ENCODE measurements at places on chromosomes 6 and 20. TPM values are rescaled to one million over a fixed set of nuclear protein-coding genes. Genes with fewer than 3 reads are reported as not detected.

SLC22A16 gene
- total RNA-seq: 1.3 TPM

OR12D3 gene
- total RNA-seq: not detected

GJA1 gene
- 102 TPM for total RNA-seq

CPXM1 gene
- total RNA-seq: 32.1 TPM

C20orf202 gene
- total RNA-seq: not detected

MUC22 gene
- total RNA-seq: 0.21 TPM

LINC00237 gene
- not detected for total RNA-seq

SPDEF gene
- 6.1 TPM for total RNA-seq

RGS17 gene
- 1.0 TPM for total RNA-seq

DNA sequence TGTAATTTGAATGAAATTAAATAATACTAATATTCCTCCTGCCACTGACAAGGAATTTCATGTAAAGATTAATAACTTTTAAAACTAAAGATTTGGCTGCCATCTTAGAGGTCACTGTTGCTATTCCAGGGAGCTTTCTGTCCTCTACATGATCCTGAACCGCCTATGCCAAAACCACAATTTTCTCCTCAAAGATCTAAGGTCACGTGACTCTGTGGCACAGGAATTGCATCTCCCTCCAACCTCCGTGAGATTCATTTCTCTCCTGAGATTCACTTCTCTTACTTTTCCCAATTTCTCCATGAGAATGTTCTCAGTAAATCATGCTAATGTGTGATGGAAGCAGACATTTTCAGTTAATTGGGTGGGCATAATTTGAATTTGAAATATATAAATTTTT lies 379.6 kb upstream of the TSHZ2 start:
- DNase-seq: no peak

DNA sequence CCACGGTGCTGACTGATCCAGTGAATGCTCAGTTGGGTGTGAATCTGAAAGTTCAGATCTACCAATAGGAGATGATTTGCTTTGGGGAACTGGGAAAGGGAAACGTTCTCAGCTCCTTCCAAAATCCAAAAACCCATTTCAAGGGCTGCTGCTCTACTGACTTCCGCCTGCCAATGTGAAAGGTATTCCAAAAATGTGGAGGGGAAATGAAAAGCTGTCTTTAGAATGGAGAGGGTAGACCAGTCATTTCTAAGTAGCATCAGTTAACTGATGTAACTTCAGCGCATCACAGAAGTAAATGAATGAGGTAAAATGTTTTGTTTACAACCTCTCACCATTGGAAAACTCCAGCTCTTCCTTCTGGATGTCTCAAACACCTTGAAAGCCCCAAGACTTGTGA lies 19.6 kb upstream of the EYA2 start:
- DNase-seq: no peak

DNA sequence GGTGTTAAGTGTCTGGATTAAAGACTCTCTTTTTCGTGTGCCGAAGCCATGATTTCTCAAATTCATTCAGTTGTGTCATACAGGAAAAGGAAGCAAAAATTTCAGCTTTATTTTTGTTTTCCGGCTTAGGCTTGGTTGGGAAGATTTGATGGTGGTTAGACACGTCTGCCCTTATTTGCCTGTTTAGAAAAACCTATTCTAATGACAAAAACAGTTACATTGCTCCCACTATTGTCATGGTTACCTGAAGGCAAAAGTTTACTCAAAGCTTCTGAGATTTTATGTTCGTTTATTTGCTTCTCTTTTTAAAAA lies 982 bp downstream of the DNAJC5 start:
- DNase-seq: peak; percentile 60

GRCh38 chr6:15303162-15303919 lies 57.5 kb downstream of the JARID2 start:
- no peak for DNase-seq

GRCh38 chr6:163637524-163637923 lies 223.0 kb downstream of the QKI start:
- no peak for DNase-seq

DNA sequence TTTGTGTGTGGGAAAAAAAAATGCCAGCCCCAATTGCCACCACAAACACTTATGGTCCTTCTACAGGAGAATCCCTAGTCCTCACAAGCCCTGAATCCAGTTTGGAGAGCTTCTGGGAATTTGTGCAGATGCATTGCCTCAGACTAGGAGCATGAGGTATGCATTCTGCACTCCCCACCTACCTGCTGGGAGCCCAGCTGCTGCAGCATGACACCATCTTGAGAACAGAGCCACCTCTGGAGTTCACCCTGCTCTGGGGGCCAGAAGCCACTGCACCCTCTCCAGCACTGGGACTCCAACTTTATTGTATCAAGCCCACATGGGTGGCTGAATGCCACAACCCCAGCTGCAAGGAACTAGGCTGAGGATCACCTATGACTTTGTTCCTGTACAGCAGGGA lies 568.5 kb upstream of the ID4 start:
- no peak for DNase-seq

DNA sequence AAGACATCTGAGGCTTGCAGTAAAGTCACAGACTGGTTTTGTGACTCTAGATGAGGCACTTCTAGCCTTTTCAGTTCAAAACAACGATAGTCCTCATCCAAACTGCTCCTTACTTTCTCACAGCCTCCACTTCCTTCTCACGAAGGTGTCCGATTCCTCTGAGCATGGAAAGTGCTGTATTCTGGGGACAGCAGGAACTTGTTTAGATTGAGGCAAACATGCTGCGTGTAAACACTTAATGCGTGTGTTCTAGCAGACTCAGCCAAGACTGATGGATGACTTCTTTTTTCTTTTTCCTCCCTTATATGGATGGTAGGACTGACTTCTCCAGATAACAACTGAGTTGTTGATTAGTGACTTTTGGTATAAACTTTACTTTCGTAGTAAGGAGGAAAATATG lies 80.2 kb upstream of the PRDM1 start:
- no peak for DNase-seq

GRCh38 chr20:17735206-17735804 lies 35.5 kb downstream of the BANF2 start:
- no peak for DNase-seq

GRCh38 chr6:166942393-166943168 lies 13.8 kb downstream of the RNASET2 start:
- no peak for DNase-seq

DNA sequence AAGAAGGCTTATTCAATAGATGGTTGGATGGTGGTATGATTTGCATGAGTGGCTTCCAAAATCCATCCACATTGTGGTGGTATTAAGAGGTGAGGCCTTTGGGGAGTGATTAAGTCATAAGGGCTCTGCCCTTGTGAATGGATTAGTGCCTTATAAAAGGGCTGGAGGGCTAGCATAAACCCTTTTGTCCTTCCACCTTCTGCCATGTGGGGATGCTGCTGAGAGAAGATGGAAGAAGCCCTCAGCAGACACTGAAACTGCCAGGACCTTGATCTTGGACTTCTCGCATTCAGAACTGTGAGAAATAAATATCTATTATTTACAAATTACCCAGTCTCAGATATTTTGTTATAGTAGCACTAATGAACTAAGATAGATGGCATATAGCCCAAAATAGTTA lies 27.8 kb upstream of the SRPK1 start:
- no peak for DNase-seq

DNA sequence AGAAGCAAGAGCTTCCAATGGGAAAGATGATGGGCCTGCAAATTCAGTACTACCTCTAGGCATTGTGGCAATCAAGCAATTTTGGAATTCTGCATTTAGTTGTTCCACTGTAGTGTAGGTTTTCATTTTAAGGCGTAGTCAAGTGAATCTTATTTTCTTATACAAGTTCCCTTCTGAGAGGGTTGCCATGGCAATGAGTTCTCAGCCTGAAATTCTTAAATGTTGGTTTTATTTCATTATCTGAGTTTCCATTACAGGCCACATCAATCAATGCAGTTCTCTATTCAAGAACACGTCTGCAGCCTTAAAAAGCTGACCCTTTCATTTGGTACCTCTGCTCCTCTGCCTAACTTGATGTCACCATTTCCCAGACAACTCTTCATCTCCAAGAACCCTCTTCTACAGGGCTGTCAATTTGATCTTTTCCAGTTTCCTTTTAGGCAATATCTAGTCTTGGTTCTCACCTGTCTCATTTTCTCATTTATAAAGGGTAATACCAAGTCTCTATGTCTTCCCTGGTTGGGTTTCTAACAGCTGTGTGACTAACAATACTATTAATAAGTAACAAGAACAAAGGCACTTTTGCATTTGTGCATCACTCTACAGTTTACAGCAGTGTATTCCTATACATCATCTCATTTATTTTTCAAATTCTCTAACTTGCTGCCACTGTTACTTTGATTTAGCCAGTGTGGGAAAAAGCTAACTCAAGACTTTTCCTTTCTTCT lies 898.2 kb upstream of the FLRT3 start:
- DNase-seq: no peak

DNA sequence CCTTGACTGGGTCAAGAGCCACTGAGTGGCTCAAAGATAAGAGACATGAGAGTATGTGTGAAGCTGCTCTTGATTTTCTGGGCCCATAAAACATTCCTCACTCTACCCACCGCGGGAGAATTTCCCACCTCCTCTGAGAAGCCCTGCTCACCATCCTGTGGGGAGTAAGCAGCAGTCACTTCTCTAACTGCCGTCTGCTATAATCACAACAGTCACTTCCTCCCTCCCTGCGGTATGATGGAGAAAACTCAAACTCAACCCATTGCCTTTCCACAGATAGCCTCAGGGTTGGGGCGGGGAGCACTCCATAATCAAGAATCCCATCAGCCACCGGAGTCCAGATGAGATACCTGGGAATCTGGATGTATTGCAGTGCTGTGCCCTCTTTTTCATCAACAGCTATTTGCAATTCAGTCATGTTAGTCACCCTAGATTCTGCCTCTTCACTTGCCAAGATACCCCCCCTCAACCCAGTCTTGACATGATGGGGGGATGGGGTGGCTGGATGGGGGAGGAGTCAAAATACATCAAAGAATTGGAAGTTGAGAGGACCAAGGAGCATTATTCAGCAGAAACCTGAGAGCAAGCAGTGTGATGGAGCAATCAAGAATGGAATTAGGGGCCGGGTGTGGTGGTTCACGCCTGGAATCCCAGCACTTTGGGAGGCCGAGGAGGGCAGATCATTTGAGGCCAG lies 5.1 kb downstream of the MOCS1 start:
- DNase-seq: no peak

- DNase-seq: no peak
Measured at GRCh38 chr20:10672624-10673127, 1.1 kb downstream of the JAG1 start.

DNA sequence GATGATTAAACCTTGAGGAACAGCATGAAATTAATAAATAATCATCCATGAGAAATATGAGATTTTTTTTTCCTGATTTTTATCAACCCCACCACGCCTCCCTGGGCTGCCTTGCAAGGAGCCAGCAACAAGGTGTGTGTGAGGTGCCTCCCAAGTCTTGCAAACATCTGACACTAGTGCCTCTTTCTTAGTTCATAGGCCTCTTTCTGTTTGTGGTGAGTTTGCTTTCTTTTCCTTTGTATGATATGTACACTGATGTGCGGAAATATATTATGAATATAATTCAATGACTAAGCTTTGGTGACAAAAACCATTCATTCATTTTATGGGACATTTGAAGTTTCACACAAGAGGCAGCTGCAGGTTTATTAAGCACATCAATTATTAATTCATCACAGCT lies 63.2 kb upstream of the SYNDIG1 start:
- DNase-seq: no peak

GRCh38 chr6:151216804-151217203 lies 23.0 kb upstream of the AKAP12 start:
- DNase-seq: no peak

DNA sequence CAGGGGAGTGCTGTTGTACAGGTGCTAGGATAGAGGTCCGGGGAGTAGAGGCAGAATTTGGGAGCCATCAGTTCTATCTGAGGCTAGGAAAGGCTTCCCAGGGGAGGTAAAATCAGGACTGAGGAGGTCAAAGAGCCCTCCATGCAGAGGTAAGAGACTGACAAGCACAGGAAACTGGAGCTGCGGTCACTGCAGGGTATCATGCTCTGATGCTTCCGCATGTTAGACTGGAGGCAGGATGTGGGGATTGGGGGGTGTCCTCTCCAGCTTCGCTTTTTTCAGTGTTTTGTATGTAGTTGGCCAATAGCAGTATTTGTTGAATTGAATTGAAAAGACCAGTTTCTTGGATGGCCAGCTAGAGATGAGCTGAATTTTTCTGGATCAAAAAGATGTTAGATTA lies 87.8 kb downstream of the SLC22A3 start:
- DNase-seq: no peak

DNA sequence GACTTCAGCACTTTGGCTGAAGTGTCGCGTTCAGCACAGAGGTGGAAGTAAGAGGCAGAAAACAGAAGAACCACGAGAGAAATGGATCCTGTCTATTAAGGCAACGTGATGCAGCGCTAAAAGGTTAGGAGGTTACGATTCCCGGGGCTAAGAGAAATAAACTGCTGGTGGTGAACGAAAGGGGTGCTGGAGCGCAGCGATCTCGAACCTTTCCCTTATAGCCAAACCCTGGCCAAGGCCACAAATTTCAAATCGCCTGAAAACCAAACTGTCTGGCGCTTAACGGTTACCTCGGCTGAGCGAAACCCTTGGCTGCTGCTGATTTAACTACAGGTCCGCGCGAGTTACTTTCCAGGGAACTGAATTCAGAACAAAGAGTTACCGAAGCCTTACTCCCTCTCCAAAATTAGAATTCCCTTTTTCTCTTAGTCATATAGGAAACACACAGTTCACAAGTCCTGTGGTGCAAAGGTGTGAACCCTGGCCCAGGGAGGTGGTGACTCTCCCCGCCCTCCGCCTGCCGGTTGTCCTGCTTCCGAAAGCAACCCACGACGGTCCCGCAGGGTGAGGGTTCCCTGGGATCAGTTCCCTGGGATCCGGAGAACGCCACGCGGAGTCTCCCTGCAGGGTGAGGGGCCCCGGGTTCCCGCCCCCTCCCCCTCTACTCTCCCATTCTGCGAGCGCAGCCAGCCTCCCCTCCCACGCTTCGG lies 1.3 kb upstream of the SLC35D3 start:
- DNase-seq: peak; percentile 29

DNA sequence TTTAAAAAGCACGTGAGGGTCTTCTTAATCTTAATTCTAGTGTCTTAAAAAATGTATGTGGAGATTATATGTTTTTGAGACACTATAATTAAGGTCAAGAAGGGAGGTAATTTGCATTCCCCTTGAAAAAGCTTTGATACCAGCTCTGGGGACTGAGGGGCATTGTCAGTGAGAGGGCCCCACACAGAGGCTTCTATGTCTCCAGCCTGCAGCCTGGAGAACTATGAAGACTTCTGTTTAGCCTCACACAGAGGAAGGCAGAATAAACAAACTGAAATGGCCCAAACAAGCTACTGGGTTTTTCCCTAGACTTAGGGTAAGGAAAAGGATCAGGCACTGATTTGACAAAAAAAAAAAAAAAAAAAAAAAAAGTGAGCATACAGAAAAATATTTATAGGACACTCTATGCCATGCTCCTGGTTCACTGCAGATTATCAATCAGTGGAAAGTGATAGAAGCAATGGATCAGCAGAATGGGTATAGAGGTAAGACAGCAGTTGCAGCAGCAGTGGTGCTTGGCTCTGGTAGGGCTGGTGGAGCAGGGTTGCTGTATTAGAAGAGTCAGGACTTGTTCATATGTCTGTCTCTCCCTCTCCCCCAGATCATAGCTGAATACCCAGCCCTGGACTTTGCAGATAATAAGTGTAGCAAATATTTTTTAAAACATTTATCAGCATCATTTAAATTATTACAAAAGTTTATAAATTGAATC lies 85.4 kb downstream of the KLHL32 start:
- no peak for DNase-seq

All from tongue (tissue), 3 donors.